CD4-positive, alpha-beta T cell treated with Interleukin-21 for 1 hour (primary cell): ENCODE measurements at places on chromosomes 6 and 20.

GRCh38 chr6:54252916-54253315, 55.3 kb upstream of the TINAG start:
- DNase-seq = no peak

DNA sequence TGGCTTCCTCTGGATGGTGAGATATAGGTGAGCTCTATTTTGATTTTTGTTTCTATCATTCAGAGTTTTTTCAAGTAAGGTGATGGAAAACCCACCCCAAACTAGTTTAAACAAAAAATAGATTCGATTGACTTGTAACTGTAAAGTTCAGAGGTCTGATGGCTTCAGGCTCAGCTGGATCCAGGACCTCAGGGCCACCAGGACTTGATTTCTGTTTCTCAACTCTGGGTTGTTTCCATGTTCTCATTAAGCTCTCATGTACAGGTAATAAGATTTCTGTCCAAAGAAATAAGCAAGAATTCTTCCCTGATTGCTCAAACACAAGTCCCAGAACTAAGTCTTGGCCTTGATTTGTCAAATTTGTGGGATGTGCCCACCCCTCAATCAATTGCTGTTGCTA, 67.0 kb downstream of the DLGAP4 start:
- no peak for DNase-seq

DNA sequence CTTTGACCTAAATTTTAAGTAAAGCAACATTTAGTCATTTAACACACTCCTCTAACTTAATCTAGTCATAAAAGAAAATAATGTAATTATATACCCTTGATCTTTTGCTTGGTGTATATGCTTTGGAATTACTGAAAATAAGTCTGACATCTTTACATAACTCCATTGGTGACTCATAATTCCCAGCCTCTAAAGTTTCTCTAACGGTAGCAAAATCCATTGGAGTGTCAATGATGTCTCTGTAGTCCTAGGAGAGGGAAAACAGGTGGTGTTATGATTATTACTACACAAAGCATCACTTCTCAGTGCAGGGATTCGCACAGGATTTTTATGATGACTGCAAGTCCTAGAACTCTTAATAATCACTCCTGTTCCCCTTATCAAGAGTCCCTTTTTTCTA, 80.2 kb downstream of the IRAK1BP1 start:
- no peak for DNase-seq

DNA sequence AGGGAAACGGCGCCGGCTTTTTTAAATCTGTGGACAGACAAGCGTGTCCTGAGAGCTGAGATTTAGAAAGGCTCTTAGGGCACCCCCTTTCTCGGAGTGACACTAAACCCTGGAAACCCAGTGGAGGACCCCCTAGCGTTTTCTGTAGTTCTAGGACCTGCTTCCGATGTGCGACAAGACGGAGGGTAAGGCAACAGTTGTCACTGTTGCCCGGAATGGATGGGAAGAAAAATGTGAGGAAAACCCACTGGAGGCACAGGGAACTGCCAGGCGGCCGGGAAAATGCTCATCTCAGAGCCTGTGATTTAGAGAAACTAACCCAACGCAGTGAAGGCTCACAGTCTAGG, 551 bp upstream of the ATP5F1E start:
- DNase-seq = no peak

DNA sequence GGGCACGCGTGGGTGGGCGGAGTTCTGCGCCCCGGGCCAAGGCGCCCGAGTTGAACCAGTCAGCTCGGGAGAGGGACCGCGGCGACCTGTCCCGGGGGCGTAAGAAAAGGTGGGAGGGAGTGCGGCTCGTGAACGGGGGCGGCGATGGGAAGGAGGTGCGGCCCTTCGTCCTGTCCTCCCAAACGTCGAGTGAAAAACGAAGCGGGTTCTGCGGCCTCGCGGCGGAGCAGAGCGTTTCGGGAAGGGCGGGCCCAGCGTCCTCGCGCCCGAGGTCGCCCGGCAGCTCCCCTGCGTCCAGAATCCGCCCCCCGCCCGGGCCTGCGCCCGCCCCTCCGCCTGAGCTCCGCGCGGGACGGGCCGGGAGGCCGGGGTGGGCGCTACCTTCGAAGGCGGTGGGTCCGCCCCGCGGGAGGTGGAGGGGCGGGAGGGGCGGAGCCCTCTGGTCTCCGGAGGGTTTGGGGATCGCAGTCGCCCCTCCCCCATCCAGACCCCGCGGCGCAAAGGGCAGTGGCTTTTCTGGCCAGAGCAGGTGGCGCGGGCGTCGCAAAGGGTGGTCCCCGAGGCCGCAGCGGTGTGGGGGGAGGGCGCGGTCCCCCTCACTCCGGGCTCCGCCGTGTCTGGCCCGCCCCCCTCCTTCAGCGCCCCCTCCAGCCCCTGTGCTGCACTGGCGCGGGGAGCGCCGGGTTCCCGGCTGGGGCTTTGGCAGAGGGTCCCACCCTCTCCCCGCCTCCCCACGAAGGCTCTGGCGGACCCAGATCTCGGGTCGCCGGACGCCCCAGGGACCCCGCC, 838 bp downstream of the STMN3 start:
- peak; percentile 48 for DNase-seq

GRCh38 chr20:19934792-19935491, 82.2 kb upstream of the NAA20 start:
- peak; percentile 46 for DNase-seq

- DNase-seq = no peak
Observed at GRCh38 chr20:52084727-52085126, 106.9 kb downstream of the ZFP64 start.

- DNase-seq = peak; percentile 9
Observed at GRCh38 chr6:139533573-139534471, 159.4 kb upstream of the CITED2 start.

GRCh38 chr6:31038559-31038958, 28.3 kb downstream of the MUC22 start:
- no peak for DNase-seq

GRCh38 chr6:41566961-41567360, 20.8 kb downstream of the FOXP4 start:
- no peak for DNase-seq

DNA sequence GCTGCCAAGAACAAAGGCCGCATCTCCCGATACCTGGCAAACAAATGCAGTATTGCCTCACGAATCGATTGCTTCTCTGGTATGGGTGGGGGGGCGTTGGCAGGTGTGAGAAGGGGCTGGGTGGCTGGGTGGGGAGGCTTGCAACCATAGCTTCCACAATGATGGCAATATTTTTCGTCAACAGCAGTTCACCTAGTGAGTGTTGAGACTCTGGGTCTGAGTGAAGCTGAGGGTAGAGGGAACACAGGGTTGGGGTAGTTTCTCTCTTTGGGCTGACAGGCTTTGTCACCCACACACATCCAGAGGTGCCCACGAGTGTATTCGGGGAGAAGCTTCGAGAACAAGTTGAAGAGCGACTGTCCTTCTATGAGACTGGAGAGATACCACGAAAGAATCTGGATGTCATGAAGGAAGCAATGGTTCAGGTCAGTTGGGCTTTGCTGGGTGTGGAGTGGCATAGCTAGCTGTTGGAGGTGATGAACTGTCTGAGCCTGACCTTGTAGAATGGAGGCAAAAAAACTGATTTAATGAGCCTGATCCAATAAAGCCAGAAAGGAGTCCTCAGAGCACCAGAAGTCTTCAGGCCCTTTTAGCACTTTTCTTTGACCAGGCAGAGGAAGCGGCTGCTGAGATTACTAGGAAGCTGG, 4.2 kb downstream of the NOP56 start:
- no peak for DNase-seq

DNA sequence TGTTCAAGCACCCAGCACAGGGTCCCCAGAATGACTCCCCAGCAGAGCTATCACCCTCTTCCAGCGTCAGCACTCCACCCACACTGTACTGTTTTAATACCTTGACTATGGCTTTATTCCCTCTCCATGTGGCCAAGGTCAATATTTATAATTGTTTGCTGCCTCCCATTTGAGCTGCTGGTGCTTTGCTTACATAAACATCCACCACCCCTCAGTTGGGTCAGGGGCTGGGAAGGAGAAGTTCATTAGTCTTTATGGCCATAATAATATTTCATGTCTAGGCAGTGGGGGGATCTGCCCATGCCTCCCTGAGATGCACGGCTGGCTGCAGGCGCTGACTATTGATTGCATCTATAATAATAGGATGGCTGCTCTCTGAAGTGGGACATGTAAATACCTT, 41.8 kb upstream of the SAYSD1 start:
- DNase-seq = no peak

GRCh38 chr20:49669601-49670189, 44.0 kb downstream of the B4GALT5 start:
- DNase-seq = peak; percentile 57

GRCh38 chr20:38165966-38166702, 1.1 kb upstream of the TGM2 start:
- DNase-seq = no peak

GRCh38 chr20:58547623-58548475, 32.6 kb upstream of the APCDD1L start:
- no peak for DNase-seq

- no peak for DNase-seq
Observed at GRCh38 chr6:168576388-168576787, 135.4 kb downstream of the SMOC2 start.

DNA sequence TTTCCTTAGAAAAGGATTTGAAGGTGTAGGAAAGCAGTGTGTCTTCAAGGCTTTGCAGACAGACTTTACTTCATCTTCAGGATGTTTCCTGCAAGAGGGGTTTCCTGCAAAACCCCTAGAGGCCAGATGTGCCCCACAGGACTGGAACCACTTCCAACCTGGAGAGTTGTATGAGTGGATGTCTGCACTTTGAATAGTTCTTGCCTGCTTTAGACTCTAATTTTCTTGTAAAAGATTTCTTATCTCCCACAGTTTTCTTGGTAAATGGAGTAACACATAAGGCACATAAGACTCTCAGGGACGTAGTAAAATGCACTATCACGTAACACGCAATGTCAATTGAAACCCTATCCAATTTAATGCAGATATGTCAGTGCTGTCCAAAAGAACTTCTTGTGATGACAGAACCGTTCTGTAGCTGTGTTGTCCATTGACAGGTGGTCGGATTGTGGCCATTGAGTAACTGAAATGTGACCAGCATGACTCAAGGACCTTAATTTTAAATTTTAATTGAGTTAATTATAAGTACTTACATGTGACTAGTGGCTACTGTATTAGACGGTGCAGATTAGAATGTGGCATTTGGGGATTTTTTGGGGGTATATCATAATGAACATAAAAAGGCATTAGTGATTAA, 118.7 kb downstream of the JARID2 start:
- DNase-seq = no peak

DNA sequence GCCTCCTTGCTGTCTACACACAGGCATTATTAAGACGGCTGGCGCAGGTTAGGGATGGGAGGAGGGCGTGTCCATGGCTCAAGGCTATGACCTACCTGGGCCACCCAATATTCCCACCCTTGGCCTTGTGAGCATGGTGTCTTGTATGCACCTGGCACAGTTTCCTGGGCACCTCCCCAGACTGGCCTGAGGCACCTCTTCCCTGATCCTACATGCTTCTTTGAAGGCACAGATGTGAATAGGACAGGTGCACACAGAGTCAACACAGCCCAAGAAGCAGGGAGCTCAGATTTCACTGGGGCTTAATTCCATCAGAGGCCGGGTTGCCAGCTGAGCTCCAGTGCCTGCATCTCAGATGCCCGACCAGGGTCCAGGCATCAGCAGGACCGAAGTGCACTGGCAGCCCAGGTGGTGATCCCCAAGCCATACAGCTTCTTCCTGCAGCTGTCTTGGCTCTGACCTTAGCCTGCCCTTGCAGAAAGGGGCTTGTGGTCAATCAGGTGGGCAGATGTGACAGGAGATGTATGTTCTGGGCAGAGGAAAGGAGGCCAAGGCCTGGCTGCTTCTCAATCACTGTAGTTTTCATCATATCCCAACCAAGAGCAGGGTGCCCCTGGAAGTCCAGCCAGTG, 287.7 kb downstream of the CLIC5 start:
- DNase-seq = no peak

GRCh38 chr6:41976794-41977484, 35.3 kb upstream of the CCND3 start:
- no peak for DNase-seq

DNA sequence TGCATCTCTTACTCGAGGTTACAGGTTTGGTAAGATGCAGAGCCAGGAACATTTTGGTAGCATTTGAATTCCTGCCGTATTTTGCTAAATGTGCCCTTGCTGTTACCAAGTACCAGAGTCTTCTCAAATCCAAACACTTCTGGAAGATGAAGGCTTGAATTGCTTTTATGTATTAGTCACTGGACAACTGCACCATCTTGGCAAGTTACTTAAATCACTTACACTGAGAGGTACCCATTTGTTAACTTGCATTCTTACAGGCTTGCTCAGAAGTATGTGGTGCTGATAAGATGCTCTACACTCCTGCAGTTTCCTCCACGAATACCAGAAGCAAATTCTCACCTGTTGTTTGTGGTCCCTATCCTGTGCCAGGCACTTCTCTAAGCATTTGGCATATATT, 12.7 kb downstream of the IL22RA2 start:
- DNase-seq = no peak

DNA sequence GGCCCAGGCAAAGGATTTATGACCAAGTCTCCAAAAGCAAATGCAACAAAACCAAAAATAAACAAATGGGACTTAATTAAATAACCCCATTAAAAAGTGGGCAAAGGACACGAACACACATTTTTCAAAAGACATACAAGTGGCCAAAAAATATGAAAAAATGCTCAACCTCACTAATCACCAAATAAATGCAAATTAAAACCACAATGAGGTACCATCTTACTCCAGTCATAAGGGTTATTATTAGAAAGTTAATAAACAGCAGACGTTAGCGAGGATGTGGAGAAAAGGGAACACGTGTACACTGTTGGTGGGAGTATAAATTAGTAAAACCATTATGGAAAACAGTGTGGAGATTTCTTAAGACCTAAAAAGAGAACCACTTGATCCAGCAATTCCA, 71.1 kb downstream of the CEP162 start:
- no peak for DNase-seq

GRCh38 chr6:6694825-6695624, 106.5 kb downstream of the LY86 start:
- no peak for DNase-seq

DNA sequence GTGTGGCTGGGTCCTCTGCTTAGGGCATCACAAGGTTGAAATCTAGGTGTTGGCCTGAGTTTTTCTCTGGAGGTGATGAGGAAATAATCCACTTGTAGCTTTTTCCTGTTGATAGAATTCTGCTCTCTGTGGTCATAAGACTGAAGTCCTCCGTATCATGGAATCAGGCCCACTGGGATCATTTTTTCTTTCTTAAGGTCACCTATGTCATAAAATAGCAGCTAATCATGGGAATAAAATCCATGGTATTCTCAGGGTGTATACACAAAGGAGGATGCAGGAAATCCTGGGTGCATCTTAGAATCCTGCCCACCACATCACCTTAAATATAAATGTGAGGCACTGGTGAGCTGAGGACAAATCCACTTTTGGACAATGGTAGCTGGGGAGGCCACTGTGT, 72.7 kb downstream of the PRDM1 start:
- no peak for DNase-seq
